ENCODE measurements at places on chromosomes 5 and 9.
A peak's percentile ranks its signal among the peaks of the same experiment; 100 is the strongest.

- no peak for DNase-seq
These were observed 112.3 kb downstream of the DAB2IP start for GRCh38 chr9:121763561-121764370.

DNA sequence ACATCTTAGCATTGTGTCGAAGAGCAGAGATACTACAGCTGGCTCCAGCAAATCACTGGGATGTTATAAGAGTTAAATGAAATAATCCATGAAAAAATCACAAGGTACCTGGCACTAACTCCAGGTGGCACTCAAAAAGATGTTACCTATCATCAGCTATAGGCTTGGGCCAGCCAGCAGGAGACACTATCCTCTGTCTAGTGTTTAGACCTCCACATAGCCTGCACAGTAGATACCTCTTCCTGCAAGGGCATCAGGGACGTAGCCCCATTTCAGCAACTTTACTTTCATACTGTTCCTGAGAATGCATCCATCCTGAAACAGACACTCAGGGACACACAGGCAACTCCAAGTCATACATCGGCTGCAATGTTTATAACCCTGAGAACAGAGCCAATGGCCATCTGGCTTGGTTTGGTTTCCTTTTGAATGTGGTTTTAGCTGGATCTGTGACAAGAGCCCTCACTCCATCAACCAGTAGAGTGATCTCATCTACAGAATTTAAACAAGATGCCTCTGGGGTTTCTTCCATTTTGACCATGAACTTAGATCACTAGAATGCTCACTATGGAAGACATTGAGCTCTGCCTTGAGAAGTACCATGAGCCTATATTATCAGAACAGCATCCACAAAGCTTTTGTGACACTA is 69.9 kb downstream of the TLE1 start:
- DNase-seq: peak; percentile 67

GRCh38 chr5:63211448-63212132 is 633.0 kb downstream of the LRRC70 start:
- no peak for DNase-seq

DNA sequence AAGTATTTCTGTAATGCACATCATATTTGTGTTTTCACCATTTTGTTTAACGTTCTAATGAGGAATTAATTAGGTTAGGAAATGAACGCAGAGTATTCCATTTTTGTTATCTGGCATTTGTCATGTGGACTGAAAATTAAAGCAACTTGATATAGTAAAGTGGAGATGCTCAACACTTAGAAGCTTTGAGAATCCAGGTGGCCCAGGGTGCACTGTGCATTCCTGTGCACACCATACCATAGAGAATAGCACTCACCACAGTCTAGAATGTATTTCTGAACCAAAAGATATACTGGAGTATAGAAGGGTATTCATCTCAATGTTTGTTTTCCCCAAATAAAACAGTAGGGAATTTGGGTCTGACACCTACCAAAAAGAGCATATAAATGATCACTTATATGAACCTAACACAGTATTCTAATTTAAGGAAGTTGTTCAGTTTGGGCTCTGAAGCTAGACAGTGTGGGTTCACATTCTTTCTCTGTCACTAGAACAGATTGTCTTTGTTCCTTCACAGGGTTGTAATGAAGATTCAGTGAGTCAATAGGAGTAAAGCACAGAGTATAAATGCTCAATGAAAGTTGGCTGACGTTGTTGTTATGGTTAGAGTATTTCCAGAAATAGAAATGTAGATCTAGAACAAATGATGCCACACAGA is 125.6 kb upstream of the DMRT1 start:
- DNase-seq: no peak

DNA sequence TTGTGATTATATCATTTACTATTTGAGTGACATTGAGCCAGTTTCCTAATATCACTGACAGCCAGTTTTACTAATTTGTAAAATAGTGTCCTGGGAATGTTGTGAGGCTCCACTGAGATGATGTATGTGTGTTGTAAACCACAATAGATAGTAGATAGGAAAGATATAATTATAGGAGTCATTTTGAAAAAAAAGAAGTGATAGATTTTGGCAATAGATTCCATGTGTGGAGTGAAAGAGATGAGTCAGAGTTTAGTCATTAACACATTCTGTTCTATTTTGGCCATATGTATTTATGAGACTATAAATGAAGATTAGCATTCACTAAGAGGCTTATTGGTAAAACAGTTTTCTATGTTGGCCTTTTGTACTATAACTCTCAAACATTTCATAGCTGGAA is 388.2 kb downstream of the FAM170A start:
- peak; percentile 3 for DNase-seq

DNA sequence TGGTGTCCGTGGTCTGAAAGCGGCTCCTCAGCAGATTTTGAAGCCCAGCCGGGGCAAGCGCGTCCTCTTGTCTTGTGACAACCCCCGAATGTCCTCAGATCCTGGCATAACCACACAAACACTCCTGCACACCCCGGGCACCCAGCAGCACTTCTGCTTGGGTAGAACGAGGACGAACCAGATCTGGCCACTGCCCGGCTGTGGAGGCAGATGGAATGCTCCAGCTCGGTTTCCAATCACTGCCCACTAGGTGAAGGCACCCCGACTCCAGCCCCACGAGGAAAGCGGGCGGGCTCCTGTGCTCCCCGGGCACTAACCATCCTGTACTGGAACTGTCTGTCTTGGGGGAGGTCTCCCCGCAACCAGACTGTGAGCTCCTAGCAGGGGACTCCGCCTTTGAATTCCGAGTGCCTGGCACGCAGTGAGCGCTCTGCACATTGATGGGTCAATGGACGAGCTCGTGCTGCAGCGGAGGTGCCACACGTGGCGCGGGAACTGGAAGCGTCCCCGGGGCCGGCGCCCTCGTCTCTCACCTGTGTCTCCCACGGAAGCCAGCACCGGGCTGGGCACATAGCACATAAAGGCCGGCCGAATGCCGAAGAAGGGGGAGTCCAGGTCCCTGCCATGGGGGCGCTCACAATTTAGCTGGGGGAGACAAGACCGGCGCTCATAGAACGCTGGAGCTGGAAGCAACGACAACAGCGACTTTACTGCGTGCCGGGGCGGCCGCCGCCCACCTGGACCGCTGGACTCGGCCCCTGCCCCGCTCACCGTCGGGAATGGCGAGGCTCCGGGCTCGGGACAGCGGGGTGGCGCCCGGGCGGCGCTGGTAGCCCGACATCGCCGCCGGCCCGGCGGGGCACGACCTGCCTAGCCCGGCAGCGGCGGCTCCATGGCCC is 608 bp downstream of the ENTR1 start:
- DNase-seq: no peak

GRCh38 chr5:142246258-142246657 is 78.6 kb downstream of the SPRY4 start:
- peak; percentile 71 for DNase-seq

- no peak for DNase-seq
These were observed 10.9 kb upstream of the LCN15 start for GRCh38 chr9:136775191-136775590.

GRCh38 chr9:124475868-124476690 is 25.8 kb downstream of the ADGRD2 start:
- DNase-seq: no peak

DNA sequence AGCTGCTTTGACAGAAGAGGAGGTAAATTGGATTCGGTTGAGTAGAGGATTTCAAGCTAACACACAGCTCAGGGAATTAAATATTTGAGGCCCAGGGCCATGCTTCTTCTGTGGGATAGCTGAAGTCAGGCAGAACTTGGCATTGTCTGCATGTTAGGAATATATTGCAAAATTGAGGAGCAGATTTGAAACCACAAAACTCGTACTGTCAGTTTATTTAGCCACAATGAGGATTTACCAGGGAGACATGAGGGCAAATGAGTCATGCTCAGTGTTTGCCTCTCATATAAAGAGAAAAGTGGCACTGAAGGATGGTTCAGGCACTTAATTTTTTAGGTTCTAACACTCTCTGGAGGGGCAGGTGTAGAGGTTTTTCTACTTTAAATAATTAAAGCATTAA is 83.0 kb upstream of the PRLR start:
- peak; percentile 71 for DNase-seq

- DNase-seq: no peak
These were observed 7.7 kb downstream of the LHFPL2 start for GRCh38 chr5:78640662-78641474.

DNA sequence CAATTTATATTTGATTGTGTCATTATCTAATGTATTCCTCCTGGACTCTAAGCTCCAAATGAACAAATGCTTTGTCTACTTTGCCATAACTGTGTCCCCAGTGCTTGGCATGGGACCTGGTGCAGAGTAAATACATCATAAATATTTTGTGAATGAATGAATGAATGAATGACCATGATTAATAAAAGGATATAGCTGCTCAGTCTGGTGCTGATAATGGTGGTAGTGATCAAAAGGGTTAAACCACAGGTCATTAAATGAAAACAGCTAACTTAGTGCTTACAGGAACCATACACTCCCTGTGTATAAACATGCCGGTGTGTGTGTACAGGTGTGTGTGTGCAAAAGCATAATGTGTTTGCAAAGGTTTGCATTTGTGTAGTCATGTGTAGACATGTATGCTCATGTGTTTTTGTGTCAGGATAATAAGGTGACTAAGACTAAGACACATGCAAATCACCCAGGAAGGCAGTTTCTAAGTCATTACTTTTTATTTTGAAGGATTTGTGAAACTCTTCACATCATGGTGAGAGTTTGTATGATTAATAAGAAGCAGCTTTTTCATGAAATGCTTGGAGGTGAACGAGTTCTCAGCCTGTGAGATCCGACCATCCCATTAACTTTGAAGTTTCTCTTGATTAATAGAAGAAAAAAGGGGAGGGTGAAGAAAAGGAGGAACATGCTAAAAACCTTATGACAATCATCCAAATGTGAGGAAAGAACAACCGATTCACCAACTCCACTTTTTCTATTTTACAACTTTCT is 24.6 kb downstream of the SPARC start:
- no peak for DNase-seq

DNA sequence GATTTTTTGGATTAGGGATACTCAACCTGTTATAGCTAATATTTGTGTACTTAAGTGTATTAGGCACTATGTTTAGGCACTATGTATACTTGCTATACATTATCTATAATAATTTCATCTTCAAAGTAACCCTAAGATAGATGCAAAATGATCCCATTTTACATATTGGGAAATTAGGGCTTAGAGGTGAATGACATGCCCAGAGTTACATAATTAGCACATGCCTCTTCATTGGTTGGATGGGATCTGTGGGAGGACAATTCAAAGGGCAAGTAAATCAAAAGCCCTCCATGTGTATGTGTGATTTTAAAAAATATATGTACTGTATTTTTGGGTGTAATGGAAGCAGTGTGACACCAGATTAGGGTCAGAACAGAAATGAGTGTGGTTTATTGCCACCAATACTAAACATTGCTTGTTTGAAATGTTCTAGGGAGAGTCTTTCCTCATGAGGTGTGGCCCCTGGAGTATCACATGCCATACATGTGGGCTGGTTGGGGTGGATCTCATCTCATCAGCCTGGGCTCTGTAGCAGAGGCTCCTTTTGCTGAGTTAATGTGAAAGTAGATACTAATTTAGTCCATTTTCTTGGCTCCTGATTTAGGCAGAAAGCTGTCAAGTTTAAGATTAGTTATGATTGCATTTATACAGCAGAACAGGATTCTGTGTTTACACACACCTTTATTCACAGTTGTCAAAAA is 5.5 kb downstream of the C9orf85 start:
- DNase-seq: no peak

- DNase-seq: no peak
These were observed 320.9 kb downstream of the IRX2 start for GRCh38 chr5:2430606-2431005.

DNA sequence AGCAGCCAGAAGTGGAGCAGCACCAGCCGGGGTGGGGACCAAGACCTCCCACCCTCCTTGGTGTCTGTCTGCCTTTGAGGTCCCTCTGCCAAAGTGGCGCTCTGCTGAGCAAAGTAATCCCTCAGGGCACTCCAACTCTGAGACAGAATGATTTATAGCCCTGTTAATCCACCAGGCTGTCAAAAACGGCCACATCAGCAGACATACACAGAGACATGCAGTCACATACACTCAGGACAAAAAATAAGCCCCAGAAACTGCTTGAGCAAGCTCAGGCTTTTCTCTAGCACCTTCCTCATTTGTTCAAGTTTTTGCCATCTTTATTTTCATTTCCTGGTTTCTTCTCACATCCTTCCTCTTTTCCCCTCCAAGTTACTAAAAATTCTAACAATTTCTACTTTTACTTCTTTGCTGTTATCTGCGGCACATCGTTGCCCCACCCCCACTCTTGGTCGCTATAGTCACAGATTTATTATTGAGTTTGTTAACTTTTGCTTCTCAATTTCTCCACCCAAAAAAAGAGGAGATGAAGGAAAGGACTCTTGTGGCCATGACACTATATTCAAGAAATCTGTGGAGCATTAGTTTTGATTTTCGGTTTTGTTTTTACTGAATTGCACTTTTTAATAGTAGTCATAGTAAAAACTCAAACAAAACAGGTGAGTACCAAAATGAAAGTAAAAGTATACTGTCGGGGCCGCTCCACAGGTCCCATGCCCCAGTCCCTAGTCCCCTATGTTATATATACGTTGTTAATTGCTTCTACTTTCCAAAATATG is 17.4 kb upstream of the ADRB2 start:
- DNase-seq: no peak

DNA sequence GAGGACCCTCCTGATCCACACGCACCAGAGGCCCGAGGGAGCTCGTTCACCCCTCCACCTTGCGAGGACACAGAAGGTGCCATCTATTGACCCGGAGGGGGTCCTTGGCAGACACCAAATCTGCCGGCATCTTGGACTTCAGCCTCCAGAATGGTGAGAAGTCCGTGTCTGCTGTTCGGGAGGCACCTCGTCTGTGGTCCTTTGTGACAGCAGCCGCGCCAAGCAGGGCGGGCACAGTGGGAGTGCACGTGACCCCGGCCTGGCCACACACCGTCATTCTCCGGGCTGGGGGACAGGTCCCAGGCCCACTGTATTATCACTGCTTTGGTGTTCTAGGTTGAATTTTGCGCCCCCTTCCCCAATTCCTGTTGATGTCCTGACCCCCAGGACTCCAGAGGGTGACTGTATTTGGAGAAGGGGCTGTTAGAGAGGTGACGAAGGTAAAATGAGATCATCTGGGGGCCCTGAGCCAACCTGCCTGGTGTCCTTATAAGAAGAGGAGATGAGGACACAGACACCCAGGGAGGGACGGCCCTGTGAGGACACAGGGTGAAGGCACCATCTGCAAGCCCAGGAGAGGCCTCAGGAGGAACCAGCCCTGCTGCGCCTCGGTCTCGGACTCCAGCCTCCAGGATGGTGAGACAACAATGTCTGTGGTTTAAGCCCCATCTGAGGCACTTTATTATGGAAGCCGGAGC is 15.7 kb downstream of the LPCAT1 start:
- no peak for DNase-seq

GRCh38 chr5:82649943-82650342 is 371.8 kb upstream of the RPS23 start:
- no peak for DNase-seq

Measured in AG09309 (cell line).